ENCODE measurements at places on chromosomes 5 and 9. TPM values are rescaled to one million over a fixed set of nuclear protein-coding genes. Genes with fewer than 3 reads are reported as not detected.

DNA sequence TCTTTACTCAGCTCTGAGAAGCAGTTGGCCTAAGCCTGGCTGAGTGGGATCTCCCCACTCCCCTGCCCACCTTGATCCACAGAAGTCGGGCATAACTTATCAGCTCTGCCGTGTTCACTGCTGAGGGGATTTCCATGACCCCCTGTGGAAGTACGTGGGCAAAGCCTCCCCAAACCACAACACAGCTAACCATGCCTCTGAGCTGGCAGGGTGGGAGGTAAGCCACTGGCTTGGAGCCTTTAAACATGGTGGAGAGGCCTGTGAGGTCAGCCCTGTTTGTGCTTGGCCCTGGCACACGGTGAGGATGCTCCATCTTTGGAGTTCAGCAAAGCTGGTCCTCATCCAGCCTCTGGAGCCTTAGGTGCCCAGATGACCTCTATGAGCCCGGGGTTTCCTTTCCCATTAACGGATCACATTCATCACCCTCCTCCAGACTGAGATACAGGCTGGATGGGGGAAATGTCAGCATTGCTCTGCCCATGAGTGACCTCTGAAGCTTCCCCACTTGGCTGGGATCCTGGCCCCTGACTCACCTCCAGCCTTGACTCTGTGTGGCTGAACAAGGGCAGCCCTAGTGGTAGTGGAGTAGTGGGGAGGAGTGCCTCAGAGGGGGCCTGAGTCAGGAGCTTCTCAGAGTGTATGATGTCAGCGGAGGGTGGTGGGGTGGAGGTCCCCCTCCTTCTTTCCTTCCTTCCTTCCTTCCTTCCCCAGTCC is 6.2 kb downstream of the PDLIM4 start:
- no peak overlapping the region for H3K4me3 ChIP-seq
- H3K4me1 ChIP-seq, result peaks cover 30% of the 10 kb centered on the region
- H3K27me3 ChIP-seq, result no peaks in the 10 kb centered on the region
- DNase-seq, result no peak
- no peaks in the 10 kb centered on the region for H3K36me3 ChIP-seq

DNA sequence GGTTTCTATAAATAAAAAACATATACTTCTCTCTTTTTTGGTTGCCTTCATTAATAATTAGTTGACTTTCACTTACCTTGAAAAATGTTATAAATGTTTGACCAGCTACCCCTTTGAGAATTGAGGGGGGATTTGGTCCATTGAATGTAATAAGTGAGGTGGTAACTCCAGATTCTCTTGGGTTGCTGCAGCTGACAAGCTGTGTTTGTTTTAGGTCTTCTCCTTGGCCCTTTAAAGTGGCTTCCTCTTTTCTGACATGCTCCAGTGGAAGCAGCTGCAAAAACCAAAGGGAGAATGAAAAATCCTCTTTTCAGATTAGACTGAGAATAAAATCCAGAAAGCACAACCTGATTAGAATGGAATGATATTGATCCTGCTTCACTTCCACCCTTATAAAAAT is 410.5 kb downstream of the TMEM38B start:
- no peak overlapping the region for H3K4me3 ChIP-seq
- H3K36me3 ChIP-seq, result no peaks in the 10 kb centered on the region
- no peak overlapping the region for H3K27ac ChIP-seq
- H3K4me1 ChIP-seq, result no peaks in the 10 kb centered on the region

GRCh38 chr9:124594673-124595072 is 87.5 kb upstream of the NR5A1 start:
- no peaks in the 10 kb centered on the region for H3K36me3 ChIP-seq
- DNase-seq, result no peak
- no peak overlapping the region for H3K4me3 ChIP-seq
- no peak overlapping the region for H3K27ac ChIP-seq

DNA sequence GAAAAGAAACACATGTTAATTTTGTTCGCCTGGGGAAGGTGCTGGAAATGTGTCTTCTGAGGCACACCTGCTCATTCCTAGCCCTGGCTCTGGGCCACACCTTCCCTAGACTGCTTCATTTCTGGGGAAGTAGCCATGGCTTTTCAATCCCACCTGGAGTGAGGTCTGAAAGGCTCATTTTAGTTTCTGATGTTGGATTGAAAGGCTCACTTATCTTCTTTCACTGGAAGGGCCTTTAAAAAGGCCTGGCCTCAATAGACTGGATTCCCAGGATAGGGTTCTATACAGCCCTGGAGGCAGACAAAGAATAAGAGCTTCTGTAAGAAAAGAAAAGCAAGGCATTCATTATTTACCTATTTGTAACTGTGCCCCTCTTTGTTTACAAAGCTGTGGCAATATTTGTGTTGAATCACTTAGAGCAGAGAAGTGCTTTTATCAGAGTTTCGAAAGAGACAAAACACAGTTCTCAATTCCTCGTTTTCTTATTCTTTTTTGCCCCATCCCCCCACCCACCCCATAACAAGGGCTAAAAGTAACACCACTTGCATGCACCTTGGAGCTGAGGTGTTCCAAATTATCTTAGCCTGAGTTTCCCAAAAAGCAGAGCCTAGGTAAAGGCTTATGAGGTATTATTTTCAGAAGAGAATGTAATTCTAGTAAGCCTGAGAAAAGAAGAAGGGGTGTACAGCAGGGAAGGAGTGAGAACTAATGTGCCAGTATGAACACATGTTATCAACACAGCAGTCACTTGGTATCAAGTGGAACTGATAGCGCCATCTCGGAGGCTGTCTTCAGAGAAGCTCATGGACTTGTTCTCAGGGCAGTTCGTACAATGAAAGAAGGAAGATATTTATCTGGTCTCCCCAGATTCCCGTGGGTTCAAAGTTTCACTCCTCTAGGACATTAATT is 413.1 kb downstream of the KCTD16 start:
- H3K27ac ChIP-seq, result no peak overlapping the region
- H3K4me1 ChIP-seq, result no peaks in the 10 kb centered on the region
- no peaks in the 10 kb centered on the region for H3K27me3 ChIP-seq
- no peak for DNase-seq
- H3K36me3 ChIP-seq, result no peaks in the 10 kb centered on the region
- no peak overlapping the region for H3K4me3 ChIP-seq

- H3K27ac ChIP-seq, result no peak overlapping the region
- H3K36me3 ChIP-seq, result peaks cover 10% of the 10 kb centered on the region
- no peak overlapping the region for H3K4me3 ChIP-seq
- no peak for DNase-seq
- H3K4me1 ChIP-seq, result no peaks in the 10 kb centered on the region
- no peaks in the 10 kb centered on the region for H3K27me3 ChIP-seq
Observed at GRCh38 chr9:92642564-92642963, 27.4 kb downstream of the IPPK start.

The MCC gene
- total RNA-seq, result 46.5 TPM

DNA sequence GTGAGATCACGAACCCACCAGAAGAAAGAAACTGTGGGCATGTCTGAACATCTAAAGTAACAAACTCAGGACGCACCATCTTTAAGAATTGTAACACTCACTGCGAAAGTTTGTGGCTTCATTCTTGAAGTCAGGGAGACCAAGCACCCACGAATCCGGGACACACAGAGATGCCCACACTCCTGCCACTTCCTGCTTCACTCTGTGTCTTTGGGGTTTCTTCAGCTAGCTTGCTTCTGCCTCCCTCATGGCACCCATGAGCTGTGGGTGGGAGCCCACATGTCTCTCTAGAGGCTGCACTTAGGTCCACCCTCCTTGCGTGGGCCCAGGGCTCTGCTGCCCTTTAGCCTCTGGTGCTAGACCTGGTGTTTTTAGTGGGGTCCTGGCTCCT is 61.2 kb upstream of the CNOT6 start:
- no peak for DNase-seq
- no peak overlapping the region for H3K4me3 ChIP-seq
- no peaks in the 10 kb centered on the region for H3K27me3 ChIP-seq
- no peaks in the 10 kb centered on the region for H3K4me1 ChIP-seq
- H3K36me3 ChIP-seq, result no peaks in the 10 kb centered on the region
- H3K27ac ChIP-seq, result no peak overlapping the region

DNA sequence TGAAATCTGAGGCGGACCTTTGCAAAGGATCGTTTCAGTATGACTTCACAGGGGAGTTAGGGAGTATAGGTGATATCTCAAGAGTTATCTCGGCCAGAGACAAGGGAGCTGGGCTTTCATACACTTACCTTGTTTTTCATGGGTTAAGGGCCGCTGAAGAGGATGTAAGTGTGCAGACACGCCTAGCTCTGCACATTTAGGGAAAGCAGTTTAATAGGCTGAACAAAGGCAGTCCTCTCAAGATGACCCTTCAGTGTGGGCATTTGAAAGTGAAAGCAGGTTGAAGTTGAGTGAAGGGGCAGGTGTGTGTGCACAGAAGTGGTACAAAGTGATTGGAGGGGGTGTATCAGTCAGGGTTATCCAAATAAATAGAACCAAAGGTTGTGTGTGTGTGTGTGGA is 33.1 kb upstream of the PRXL2C start:
- no peaks in the 10 kb centered on the region for H3K4me1 ChIP-seq
- no peak overlapping the region for H3K4me3 ChIP-seq
- H3K27me3 ChIP-seq, result no peaks in the 10 kb centered on the region

- H3K4me1 ChIP-seq, result no peaks in the 10 kb centered on the region
- H3K4me3 ChIP-seq, result no peak overlapping the region
- DNase-seq, result no peak
- no peak overlapping the region for H3K27ac ChIP-seq
Observed at GRCh38 chr5:103774721-103775120, 212.1 kb upstream of the NUDT12 start.

DNA sequence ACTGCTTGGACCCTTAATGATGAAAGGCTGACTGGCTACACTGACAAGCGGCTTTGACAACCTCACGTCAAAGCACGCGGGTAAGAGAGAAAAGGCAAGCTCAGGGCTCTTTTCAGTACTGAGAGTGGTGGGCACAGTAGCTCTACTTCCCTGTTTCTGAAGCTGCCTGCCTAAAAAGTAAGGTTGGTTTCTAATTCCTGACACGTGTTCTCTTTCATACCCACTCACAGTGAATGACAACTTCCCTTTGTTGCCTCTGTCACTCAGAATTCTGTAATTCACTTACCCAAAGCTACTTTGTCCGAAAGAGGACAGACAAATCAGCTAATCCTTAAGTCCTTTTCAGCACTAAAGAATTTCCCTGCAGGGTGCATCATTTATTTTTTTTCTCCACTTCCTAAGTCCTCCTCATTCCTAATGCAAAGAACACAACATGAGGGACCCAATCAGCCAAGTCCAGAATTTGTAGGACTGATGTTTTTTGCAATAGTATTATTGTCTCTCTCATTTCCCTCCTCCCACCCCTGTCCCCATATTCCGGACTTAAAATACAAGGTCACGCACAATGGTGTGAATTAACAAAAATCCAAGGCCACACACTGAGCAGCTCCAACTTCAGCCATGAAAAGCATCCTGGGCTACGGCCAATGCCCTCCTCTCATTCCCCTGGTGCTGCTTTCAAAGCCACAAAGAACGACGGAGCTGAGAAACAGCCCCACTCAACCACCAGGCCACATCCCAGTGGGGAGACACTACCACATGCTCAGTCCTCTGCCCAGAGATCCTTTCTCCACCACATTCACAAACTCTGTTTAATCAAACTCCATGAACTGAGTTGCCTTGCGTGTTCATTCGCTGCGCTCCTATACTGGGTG is 221.0 kb downstream of the TSSK1B start:
- no peaks in the 10 kb centered on the region for H3K27me3 ChIP-seq
- no peaks in the 10 kb centered on the region for H3K36me3 ChIP-seq
- H3K4me3 ChIP-seq, result no peak overlapping the region
- no peak for DNase-seq

DNA sequence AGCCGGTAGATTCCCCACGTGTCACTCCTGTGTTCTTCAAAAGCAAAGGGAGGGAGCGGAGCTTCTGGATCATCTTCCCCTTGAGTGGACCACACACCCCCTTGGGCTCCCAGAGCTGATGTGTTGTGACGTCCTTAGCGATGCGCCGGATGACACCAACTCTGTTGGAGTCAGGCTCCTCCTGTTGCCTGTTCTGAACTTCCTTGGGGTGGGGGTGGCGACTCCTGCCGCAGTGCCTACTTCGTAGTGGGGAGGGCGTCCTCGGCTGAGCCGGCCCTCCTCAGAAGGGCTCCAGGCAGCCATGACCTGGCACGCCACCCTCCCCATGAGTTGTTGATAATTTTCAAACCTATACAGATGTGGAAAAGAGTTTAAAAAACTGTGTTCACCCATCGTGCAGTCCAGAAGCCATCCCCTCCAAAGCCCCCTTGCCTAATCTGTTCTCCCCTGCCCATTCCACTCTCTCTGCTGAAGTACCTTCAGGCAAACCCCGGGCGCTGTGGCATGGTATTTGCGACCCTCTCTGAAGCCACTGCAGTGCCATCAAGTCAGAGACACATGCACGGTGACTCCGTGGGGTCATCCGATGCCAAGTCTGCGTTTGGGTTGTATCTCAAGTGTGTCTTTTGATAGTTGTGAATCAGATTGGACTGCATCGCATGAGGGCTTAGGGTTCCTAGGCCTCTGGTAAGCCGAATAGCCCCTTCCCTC is 16.7 kb downstream of the EXOC3 start:
- H3K27me3 ChIP-seq, result no peaks in the 10 kb centered on the region
- no peaks in the 10 kb centered on the region for H3K36me3 ChIP-seq
- no peak overlapping the region for H3K4me3 ChIP-seq

The OR1L4 gene
- total RNA-seq, result not detected

DNA sequence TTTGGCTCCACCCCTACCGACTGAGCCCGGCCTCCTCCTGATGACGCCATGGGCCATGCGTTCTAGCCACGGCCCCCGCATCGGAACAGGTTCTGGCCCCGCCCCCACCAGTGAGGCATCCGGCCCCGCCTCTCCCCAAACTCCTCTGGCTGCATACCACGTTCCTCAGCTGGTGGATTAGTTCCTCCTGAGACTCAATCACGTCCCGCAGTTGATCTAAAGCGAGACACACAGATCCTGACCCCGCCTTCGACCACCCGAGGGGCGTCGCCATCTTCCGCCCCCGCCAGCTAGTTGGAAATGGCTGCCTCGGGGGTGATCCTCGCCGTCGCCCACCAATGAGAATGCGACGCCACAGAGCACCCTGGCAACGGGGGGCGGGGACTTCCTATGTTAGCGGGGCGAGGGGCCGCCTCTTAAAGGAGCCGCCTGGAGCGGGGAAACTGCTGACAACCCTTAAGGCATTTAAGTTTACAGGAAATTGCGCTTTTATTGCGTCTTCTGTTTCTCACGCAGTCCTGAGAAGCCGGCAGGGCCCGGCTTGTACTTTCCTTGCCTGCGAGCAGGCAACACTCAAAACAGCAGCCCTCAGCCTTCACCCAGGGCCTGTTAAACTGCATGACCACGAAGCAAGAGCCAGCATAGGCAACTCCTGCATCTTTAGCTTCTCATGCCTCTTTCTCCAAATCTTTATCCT is at the start of gene SPATA24:
TSS of gene SPATA24 (minus strand) at position 303 of the 697 bp plus-strand sequence. CDS start at position 274, 29 bp downstream.
- H3K4me1 ChIP-seq, result no peaks in the 10 kb centered on the region
- peak; percentile 98 for DNase-seq
- peak within 1 kb of the TSS; percentile 94 for H3K27ac ChIP-seq
- no peaks in the 10 kb centered on the region for H3K27me3 ChIP-seq

Data from breast epithelium (tissue), 4 donors.